ENCODE measurements at places on chromosomes 5 and 9. TPM values are rescaled to one million over a fixed set of nuclear protein-coding genes. Genes with fewer than 3 reads are reported as not detected.

- DNase-seq = no peak
Measured at GRCh38 chr5:111494355-111494999, 17.9 kb downstream of the STARD4 start.

DNA sequence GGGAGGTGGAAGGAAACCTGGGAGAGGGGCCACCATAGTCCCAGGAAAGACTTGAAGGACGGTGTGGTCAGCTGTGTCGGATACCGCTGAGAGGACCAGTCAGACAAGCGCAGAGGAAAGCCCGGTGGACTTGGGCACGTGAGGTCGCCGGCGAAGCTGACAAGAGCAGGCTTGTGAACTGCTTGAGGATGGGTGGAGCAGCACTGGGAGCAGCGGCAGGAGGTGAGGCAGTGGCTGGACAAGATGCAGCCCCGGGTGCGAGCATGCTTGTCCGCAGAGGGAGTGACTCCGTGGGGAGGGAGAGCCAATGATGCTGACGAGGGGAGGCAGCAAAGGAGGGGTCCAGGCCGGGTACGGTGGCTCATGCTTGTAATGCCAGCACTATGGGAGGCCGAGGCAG is 18.3 kb upstream of the CD74 start:
- DNase-seq = no peak

DNA sequence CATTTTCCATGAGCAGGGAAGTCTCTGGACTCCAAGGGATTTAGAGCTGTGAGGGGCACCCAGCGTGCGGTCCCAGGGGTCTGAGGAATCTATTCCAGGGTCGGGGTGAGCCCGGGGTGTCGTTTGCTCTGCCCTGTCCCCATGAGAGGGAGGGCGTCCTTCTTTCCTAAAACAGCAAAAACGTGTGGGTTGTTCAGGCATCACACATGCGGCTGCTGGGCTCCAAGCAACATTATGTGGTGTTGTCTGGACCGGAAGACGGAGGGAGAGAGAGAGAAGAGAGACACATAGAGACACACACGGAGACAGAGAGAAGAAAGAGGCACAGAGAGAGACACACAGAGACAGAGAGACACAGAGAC is 42.7 kb upstream of the COL5A1 start:
- DNase-seq = no peak

DNA sequence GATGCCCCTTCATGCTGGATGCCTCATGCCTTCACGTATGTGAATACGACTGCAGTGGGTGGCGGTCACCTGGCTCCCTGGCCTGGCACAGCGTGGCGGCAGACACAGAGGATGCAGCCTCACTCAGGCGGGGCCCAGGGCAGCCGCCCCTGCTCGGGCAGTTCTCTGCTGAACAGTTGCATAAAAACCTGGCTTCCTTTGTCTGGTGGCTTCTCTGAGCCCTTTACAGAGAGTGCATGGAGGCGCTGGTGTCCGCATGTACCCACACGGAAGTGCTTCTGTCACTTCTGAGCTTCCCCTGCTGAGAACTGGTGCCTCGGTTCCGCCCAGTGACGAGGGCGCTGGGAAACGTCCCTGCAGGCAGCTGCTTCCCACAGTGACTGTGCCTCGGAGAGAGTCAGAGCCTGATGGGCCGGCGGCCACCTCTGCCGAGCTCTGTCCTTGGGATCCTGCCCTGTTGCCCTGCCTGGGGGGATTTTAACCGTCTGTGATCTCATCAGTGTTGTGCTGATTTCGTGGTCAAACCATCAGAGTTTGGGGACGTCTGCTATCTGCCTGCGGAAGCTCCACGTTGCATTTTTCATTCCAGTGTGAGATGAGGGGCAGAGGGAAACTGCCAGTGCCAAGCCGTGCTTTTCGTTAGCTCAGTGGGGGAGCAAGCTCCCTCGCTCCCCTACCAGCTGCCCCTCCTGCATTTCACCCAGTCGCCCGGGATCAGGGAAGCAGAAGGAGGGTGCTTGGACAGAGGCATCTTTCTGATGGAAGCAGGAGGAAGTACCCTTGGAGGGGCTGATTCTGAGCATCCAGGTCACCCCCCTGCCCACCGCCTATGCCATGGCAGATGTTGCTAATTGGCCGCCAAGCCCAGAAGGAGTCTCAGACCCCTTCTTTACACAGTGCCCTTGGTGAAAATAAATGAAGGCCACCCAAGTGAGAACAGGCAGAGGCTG is 153.0 kb upstream of the COL5A1 start:
- DNase-seq = no peak

GDNF gene
- total RNA-seq = 4.0 TPM

DNA sequence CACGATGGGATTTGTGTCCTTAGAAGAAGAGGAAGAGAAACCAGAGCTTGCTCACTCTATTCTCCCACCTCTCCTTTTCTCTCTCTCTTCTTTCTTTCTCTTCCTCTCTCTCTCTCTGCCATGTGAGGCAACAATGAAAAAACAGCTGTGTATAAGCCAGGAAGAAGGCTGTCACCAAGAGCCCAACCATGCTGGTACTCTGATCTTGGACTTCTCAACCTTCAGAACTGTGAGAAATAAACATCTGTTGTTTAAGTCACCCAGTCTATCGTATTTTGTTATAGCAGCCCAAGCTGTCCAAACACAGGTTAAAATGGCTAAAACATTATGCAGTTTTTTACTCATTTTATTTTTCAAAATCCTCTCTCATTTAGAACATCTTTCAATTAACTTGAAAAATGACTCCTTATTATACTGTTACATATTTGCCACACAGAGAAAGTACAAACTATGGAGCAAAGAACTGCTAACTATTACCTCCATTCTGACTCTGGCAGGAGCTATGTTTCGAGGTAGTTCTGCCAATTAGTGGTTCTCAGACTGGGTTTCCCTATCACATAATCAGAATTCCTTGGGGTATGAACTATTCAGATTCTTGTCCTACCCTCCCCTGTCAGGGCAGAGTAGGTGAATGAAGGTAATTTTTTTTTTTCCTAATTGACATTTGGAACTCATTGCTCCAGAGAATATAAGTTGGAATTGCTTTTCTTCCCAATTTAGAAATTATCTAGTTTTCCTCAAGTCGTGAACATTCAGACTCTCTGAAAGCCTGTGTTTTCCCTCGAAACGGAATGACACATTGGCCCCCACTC is 434.6 kb downstream of the ENC1 start:
- no peak for DNase-seq
